ENCODE measurements at places on chromosomes 5 and 9.

GRCh38 chr9:131097948-131098278 is 1.6 kb downstream of the AIF1L start:
- no peak for DNase-seq

DNA sequence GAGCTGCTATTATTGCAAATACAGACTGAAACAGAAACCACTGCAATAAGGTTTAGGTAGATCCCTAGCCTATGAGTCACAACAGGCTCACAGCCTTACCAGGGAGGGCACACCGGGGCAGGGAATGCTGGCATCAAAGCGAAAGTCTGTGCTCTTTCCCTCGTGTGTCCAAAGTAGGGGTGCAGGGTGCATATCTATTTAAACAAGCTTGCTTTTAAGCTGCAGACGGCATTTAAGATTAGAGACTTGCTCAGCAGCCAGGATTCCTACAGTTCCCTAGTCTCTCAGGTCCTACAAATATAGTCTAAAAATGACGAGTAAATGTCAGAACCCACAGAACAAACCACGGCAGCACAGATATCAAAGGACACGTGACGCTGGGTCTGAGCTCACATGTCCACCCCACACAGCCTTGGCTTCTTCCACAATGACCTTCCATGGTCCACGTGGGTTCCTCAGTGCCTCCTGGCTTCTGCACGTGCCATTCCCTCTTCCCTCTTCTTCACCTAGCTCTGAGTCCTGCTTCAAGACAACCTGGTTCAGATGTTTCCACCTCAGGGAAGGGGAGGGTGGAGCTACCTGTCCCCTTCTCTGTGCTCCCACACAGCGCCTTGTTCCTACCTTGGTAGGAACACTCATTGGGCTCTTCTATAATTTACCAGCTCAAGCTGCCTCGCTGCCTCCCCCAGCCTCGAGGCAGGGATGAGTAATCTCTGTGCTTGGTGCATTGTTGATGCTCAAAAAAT is 193.2 kb downstream of the MAPKAP1 start:
- no peak for DNase-seq

DNA sequence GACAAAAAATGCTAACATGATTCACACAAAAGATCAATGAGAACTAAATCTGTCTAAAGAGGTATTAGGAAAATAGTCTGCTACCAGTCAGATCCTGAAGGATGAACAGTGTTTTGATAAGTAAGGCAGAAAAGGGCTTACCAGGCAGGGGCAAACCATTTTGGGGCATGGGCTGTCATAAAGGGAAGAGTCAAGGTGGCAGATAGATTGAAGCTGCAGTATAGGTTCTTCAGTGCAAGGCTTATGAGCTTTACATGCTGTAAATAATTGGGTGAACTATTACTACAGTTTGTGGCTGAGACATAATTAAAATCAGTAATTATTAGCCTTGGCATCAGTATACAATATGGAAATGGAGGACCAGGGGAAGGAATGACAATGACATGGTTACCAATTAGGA is 21.8 kb downstream of the CSNK1A1 start:
- DNase-seq = no peak

DNA sequence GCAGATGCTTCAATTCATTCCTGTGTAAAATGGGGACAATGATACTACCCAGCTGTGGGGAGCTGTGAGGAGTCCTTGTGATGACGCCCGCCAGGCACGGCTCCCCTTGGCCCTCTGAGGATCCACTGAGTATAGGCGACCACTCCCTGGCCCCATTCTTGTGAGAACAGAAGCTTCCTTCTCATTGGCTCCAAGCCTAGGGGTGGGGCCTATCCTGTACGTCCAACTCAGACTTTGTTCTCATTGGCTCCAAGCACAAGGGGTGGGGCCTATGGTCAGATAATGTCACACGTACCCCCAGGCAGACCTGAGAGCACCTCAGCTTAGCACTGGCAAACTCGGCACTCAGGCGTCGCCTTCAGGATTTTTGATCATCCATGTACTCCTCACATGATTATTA is 232.9 kb upstream of the MVB12B start:
- no peak for DNase-seq

DNA sequence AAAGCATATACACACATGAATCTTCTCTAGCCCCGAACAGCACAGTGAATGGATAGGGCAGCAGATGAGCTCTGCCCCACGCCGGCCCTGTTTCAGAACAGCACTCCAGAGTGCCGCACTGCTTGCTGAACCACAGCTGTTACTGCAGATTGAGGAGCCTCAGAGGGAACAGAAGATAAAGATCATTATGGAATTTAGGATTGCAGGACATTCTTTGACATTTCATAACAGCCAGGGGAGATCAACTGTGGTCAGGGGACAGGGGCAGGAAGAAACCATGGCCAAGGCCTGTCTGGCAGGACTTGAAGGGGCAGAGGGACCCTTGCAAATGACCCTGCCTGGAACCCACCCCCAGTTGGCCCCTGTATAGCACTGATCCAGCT is 20.6 kb downstream of the IRF1 start:
- no peak for DNase-seq

DNA sequence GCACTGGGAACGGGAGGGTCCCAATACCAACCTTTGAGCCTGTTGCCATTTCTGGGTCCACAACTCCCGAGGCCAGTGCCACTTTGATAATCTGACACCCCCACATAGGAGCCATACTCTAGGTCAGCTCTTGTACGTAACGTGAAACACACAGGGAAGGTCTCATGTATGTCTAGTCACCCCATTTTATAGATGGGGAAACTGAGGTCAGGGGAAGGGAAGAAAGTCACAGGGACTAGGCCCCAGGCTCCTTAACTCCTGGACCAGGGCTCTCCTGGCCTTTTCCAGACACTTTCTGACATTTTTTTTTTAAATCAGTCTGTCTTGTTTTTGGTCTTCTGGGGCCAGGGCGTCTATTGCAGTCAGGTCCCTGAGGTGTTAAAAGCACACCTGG is 80.3 kb upstream of the SLC25A51 start:
- no peak for DNase-seq

GRCh38 chr5:116795189-116795588 is 220.6 kb upstream of the SEMA6A start:
- no peak for DNase-seq

DNA sequence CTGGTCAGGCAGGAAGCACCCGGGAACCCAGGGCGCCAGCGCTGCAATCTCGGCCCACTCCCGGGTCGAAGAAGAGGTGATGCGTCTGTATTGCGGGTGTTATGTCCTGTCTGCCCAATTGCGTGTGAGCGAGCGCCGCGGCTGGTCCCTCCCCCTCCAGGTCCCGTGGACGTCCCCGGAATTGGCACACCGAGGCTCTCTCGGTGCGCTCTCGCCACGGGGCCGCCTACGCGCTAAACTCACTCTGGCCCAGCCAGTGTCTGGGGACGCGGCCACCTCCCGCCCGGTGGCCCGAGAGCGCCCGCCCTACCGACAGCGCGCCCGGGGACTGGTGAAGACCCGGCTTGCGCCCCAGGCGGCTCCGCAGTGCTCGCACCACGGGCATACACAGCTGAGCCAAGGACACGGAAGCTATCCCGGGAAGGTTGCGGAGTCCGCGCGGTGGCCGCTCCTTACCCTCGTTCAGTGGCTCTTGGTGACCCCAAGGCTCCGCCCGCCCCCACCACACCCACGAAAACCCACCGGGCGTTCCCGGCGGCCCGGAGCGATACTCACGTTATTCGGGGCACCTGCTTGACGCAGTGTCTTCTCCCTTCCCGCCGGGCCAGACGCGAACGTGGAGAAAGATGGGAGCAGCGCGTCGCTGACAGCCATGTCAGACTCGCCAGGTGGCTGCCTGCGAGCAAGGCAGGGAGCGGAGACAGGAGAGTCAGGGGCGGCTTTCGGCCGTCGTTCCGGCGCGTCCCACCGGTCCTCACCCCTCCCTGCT is 1.0 kb downstream of the KLF4 start:
- no peak for DNase-seq

GRCh38 chr9:9997585-9997984 is 615.2 kb downstream of the PTPRD start:
- no peak for DNase-seq

- DNase-seq = no peak
Observed at GRCh38 chr9:84500826-84501225, 160.3 kb upstream of the SLC28A3 start.

DNA sequence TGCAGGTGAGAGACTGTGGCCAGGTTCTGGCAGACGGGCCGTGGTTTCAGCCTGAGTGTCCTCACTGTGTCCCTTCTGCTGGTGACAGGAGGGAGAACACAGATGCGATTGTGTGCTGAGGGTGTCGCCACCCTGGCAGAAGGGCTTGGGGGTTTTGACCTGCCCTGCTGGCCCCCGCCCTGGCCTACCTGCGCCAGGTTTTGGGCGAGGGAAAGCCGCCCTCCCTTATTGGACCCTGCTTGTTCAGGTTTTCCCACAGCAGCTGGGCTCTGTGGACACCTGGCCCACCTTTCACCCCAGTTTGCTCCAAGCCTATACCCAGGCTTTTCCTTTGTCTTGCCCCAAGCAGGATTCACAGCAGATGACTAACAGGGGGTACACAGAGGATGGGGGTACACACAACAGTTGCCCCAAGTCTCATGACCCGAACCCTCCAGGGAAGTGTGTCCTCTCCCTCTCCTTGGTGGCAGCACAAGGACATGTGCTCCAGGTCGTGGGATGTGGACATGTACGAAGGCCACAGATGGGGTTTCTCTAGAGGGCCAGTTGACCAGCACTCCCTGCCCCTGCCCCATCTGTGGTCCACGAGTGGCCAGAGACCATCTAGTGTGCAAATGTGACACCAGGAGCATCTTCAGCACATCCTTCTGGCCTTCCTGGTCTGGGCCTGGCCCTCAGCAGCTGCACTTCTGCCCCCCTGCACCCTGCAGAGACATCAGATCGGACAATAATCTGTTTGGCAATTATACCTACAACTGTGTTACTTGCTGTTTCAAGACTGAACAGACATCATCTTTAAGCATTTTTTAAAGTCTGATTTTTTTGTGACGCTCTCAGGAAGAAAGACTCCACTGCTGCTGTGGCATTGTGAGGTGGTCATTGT is 265.8 kb upstream of the IRX4 start:
- no peak for DNase-seq

GRCh38 chr5:72467461-72467860 is 39.7 kb downstream of the ZNF366 start:
- DNase-seq = no peak

DNA sequence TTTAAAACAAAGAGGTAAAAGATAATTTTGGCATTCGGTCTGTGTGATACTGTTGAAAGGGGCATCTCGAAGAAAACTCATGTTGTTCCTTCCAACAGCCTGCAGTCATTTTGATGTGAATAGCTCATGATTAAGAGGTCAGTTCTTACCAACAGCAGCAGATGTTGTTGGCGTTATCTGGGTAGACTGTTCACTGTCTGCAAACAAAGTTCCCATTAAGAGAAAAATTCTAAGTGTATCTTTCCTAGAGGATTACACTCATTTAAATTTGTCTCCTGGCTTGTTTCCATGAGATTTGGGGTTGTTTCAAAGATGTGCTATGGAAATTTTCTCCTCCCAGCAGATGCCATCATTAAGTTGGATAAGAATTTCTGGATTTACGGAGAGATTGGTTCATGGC is 138.2 kb upstream of the RORB start:
- DNase-seq = no peak

GRCh38 chr9:115810166-115810565 is 343.4 kb upstream of the PAPPA start:
- DNase-seq = no peak

DNA sequence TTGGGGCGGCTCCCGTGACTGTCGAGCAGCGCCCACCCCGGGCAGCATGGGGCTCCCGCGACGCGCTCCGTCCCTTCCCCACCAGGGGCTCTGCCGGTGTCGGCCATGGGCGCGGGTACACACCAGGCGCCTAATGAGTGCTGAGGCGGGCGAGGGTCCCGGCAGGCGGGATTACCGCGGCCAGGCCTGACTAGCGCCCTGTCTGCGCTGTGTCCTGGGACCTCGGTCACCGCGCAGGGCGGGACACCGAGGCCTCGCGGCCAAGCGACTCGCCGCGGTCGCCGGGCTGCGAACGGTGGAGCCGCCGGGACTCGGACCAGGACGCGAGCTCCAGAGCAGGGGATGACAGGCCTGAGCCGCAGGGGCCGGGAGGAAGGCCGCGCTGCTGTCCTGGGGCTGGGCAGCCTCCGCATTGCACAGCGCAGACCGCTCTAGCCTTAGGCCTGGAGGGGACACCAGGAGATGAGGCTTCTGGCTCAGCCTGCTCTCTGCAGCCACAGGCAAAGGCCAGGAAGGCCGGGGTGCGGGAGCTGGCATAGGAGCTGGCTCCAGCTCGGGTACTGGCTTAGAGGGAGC is 14.1 kb downstream of the LCN10 start:
- no peak for DNase-seq

DNA sequence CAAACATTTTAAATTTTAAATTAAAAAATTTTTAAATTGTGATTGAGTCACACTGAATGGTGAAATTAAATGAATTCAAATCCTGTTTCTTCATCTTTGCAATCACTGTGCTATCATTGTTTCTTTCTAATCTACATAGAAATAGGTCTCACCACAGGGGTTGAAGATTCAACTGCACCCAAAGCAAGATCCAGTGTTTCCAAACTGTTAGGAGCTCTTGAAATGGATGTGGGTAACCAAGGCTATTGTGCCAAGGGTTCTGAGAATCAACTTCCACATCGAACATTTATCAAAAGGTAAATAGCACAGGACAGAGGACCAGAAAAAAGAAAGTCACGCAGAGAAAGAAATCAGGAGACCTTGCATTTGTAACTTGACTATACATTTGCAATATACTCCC is 172.6 kb upstream of the RASEF start:
- no peak for DNase-seq

DNA sequence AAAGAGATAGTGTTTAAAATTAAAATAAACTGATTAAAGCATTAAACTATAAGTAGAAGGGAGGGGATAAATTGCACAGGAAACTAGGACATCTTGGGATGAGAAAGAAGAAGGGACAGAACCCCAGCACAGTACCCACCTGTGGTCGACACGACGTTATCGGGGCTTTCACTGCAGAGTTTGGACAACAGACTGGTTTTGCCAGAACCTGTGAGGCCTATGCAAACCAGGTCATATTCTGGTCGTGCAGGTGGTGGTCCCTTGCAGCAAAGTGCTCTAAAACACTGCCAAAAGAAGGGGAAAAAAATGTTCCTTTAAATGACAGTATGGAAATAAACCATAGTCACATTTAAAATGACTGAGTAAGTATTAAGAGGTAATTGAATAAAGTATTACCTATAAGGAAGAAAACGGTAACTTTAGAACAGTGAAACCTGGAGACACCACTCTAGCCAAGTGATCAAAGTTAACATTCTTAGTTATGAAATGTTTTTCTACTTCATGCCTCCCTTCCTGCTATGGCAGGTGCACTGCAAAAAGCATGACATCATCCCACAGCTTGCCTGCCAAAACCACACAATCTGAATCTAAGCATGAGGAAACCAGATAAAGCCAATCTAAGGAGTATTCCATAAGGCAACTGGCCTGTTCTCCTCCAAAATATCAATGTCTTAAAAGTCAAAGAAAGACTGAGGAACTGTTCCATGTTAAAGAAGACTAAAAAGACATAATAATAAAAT is 138.6 kb downstream of the ARL15 start:
- no peak for DNase-seq

DNA sequence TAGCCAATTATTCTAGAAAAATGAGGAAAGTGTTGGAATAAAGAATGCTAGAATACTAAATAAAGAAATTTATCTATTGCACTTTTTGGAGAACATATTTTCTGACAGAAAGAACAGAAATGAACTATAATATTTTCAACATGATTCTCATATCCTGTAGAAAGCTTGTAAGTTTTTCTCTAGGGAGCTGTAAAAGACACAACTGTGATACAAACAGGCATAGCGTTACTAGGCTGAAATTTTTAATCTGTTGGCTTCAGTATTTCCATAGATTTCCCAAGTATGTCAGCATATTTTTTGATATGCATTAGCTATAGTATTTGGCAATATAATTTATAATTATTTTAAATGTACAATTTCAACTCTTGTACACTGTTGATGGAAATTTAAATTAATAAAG is 31.3 kb downstream of the ANXA1 start:
- DNase-seq = no peak

Measured in NCI-H446 (cell line).